Tibial nerve (tissue), 4 donors: ENCODE measurements at places on chromosomes 5 and 9. TPM values are rescaled to one million over a fixed set of nuclear protein-coding genes. Genes with fewer than 3 reads are reported as not detected.

The CDC25C gene
- not detected for total RNA-seq

The RANBP17 gene
- total RNA-seq = 34.5 TPM

- no peak for DNase-seq
Measured at GRCh38 chr5:168147568-168148360, 143.7 kb upstream of the WWC1 start.

DNA sequence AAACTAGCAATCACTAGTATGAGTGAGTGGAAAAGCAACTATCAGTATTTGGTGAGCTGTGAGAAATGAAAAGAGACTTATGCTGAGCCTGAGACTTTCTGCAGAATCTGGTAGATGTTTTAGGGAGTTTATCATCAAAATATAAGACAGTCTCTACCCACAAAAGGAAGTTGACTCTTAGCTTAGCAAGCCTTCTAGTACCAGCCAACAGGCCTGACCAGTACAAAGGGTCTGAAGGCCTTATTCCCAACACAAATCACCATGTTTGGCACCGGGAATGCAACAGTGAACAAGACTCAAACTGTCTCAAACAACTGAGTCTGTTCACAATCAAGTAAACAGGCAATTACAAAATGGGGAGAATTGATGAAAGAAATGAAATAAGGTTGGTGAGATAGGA is 244.4 kb downstream of the CWC27 start:
- DNase-seq = no peak

DNA sequence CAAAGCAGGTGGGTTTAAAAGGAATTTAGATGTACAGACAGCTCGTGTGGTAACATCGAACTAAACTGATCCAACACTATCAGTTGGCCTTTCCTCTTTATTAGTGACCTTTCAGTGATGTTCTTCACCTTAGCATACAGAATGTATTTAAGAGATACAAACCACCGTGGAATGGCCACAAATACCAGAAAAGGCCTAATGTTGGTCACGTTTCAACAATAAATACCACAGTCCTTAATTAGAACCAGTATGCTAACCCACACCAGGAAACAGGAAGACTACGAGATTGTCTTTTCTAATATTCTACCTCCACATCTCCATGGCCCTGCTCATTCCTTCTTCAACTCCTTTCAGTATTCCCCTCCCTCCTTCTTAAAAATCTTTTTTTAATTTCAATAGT is 40.4 kb downstream of the GNAQ start:
- no peak for DNase-seq

DNA sequence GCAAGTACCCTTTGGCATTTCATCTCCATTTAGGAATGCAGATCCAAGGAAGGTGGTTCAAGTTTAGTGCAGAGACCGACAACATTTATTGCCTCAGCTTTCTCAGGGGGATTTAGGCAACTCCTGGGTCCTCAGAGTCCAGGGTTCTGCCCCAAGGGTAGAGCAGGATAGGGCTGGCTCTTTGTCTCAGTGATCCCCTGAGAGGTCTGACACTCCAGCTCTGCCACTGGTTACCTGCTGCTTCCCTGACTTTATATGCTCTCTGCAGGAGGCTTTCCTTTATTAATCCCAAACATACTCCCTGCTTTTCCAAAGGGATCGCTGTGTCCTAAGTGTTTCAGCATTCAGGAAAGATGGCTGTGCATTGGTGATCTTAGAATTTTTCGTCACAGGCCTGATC is 37.2 kb downstream of the TRPC7 start:
- no peak for DNase-seq

DNA sequence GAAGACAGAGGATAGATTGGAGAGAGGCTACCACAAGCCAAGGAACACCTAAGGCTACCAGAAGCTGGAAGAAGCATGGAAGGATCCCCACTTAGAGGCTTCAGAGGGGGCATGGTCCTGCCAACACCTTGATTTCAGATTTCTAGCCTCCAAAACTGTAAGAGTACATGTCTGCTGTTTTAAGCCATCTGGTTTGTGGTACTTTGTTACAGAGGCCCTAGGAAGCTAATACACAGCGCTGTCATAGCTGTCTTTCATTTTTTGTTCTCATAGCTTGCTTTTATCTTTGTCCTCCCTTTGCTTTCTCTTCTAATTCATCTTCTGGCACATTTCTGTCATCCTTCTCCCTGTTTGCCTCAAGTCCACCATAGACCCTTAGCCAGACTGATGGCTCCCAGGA is 104.5 kb downstream of the ATP10B start:
- DNase-seq = no peak

GRCh38 chr5:146024034-146024433 is 81.3 kb downstream of the PLAC8L1 start:
- no peak for DNase-seq

DNA sequence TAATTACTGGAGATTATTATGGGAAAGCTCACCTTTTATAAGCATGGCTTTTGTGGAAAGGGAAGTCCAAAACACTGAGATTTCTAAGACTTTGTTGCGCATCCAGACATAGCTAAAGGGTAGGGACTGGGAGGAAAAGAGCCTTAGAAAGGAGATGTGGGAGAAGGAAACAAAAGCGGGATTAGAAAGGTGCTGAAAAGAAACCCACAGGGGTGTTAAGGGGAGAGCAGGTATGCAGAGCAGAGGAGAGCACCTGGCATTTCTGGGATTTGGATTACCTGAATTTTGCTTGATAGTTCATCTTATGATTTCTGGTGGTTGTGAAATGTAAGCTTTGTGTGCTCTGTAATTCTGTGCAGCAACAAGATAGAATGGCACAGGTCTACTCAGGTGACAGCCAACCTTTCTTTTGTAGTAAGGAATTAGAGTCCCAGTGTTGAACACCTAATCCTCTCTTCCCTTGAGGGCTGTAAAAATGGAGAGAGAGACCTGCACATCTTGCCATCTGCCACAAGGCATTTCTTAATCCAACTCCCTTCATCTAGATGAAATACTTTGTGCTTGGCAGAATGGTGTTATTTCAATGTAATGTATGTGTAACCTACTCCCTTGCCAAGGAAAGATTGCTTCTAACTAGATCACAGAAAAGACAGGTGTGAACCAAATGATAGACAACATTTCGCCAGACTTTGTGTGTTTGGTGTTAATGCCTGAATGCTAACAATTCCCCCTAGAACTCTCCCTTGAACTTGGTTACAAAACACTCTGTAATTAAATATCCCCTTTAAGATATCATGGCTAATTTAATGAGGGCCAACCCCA is 47.4 kb downstream of the ATPSCKMT start:
- DNase-seq = no peak

DNA sequence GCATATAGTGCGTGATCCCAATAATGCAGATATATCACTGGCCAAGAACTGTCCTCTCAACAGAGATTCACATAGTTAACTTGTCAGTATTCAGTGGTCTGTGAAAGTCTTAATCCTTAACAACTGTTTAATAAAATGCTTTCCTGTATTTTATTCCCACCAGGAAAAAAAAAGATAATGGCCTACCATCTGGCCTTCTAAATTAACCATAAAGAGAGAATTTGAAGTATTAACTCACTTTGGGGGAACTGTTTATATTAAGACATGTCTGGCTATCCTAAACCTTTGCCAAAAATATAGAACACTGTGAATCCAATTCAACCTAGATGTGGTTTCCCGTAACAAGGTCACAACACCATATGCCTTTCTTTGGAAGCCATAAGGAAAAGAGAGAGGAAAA is 818 bp upstream of the FREM1 start:
- DNase-seq = no peak

GRCh38 chr5:149498724-149499336 is 52.4 kb downstream of the CSNK1A1 start:
- no peak for DNase-seq

The PCDHGB3 gene
- total RNA-seq = 7.8 TPM

- peak; percentile 58 for DNase-seq
Measured at GRCh38 chr5:71757590-71758543, 38.8 kb downstream of the CARTPT start.

DNA sequence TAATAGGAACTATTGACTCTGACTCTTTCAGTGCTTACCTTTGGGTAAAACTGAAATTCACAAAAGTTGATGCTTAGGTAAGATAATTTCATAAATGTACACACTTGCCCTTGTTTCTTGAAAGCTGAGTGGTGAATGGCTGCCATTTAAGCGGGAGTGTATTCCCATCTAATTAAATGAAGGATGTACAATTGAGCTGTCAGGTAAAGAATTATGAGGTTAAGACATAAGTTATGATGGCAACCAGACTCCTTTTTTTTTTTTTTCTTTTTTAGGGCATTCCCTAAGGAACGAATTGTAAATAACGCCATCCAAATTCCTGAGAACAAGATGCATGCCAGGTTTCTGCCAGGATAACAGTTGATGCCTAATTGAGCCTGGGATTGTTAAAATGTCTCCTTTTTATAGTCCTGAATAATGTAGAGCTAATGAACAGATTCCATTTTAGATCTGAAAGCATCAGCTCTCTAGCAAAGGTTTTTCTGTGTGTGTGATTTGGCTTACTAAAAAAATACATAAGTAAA is 199.7 kb downstream of the ISL1 start:
- no peak for DNase-seq

The SPATA31A3 gene
- not detected for total RNA-seq

GRCh38 chr9:133782157-133783130 is 44.3 kb upstream of the SARDH start:
- DNase-seq = peak; percentile 76

- DNase-seq = no peak
Measured at GRCh38 chr9:94819161-94819687, 92.7 kb downstream of the AOPEP start.

DNA sequence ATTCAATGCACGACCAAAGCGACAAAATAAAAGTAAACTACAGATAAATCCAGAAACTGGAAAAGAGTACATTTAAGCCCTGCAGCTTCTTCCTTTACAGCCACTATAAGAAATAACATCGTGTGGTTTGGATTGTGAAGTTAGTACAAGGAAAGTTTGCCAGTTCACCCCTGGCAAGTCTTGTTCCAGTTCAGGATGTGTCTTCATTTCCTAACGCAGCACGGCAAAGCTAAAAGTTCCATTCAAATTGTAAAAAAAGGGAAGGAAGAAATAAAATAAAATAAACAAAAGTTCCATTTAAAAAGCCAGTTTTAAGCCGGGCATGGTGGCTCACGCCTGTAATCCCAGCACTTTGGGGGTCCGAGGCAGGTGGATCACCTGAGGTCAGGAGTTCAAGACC is 83.3 kb upstream of the RETREG1 start:
- DNase-seq = no peak

GRCh38 chr5:100430268-100431195 is 104.6 kb upstream of the FAM174A start:
- peak; percentile 14 for DNase-seq

DNA sequence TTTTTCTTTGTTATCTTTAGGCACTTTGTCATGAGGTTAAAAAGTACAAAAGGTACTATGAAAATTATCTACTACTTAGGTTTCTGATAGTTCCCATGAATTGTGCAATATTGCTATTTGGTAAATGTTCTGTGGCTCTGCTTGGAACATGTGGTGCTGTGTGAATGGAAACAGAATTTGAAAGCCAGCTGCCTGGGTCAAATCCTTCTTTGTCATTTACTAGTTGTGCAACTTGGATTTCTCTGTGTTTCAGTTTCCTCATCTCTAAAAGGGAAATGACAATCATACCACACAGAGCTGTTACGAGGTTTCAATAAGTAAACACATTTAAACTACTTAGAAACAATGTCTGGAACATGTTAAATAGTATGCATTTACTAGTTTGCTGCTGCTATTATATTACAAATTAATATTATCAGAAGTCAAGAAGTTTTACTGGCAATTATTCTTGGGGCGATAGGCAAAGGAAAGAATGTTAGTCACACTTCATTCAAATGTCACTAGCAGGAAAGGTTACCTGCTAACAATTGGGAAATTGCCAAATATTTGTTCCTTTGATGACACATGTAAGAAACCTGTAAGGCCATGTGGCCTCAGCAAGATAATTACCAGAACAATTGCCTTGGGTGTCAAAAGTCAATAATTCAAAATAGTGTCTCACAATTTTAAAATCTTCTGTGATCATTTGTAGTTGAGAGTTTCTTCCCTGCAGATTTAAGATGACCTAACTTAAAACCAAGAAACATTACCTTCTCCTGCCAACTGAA is 184.8 kb downstream of the KIAA0825 start:
- peak; percentile 49 for DNase-seq

GRCh38 chr9:89428901-89429890 is 68.7 kb downstream of the SEMA4D start:
- no peak for DNase-seq

The DMRT2 gene
- total RNA-seq = 11.7 TPM

GRCh38 chr9:101486693-101487442 is 46.8 kb upstream of the RNF20 start:
- DNase-seq = no peak

DNA sequence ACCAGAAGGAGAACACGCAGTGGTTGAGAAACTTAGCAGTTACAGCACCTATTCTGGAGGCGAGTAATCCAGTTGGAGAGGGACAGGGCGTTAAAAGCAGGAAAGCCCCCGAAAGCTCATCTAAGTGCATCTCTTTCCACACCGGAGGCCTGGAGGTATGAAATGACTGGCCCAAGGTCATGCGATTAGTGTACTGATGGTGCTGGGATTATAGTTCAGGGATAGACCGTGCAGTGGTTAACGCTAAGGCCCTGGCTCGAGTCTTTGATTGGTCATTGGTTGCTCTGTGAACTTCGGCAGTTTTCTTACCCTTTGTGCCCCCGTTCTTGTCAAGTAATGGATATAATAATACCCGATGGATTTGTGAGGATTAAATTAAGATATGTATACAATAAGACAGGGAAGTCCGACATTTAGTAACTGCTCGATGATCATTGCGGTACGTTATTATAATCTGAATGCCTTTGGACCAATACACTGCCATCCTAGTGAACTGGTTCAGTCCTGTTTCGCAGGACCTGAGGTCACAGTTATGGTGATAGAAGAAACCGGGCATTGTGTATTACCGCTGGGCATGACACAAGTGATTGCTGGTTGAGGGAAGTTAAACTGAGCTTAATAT is 960 bp downstream of the CANX start:
- peak; percentile 25 for DNase-seq
